ENCODE measurements at places on chromosomes 2 and 18.

DNA sequence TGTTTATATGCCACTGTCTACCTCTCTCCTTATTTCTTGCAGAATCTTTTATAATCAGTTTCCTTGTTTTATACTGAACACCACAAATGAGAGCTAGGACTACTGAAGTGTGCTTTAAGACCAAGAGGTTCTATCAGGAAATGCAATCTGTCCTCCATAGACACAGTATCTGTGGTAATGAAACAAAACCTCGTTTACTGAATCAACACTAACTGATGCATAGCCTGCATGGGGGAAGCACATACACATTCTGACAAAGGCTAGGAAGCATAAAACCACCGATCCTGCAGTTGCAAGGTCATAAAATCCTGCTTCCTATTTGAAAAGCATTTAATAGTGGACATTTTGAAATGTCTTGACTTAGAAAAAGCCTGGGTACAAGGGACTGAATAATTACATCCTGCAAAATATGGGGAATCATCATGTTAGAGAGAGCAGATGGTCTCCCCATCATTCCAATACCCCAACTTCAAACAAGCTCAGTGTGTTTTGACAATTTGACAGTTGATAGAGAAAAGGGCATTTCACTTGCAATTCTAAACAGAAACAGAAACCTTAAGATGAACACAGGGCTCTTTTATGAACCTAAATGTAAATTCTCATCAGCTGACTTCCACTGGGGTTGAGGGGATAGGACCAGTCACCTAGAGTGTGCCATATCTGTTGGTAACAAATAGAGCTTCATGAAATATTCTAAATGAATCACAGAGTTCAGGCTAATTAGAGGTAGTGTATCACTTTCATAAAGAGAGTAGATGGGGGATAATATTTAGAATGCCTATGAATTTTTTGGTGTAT lies 1845.6 kb upstream of the PIK3C3 start:
- DNase-seq = no peak

DNA sequence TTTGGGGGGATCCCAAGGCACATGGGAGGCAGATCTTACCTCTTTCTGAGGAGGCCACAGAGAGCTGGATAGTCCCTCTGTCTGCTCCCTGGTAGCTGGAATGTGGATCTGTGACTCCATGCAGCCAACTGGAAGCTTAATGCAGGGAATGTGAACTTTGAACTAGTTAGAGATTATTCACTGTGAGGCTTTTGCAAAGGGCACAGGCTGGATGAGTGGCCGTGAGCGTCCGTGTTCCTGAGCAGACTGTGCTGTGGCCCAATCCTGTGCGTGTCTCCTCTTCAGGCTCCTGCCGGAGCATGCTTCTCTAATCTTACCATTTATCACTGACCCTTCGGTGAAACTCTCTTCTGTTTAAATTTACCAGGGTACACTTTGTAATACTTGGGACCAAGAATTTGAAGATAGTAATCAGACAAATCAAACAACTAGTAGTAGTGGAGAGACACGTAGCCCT lies 187.6 kb downstream of the PTPRM start:
- DNase-seq = peak; percentile 75

DNA sequence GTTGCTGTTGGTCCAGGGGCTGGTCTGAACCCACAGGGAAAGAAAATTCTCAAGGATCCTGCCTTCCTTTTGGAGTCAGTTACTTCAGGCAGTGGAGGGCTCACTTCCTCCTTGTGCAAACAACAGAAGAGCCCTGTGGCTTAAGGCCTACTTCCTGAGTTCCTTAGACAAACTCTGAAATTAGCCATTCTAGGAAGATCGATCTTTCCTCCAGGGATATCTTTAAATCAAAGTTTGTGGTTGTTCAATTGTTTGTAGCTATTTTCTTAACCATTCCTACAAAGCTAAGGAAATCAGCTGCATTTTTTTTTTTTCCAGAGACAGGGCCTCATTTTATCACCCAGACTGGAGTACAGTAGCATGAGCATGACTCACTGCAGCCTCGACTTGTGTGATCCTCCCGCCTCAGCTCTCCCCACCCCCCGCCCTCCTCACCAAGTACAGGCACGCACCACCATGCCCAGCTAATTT lies 156.0 kb downstream of the TANC1 start:
- DNase-seq = peak; percentile 96

DNA sequence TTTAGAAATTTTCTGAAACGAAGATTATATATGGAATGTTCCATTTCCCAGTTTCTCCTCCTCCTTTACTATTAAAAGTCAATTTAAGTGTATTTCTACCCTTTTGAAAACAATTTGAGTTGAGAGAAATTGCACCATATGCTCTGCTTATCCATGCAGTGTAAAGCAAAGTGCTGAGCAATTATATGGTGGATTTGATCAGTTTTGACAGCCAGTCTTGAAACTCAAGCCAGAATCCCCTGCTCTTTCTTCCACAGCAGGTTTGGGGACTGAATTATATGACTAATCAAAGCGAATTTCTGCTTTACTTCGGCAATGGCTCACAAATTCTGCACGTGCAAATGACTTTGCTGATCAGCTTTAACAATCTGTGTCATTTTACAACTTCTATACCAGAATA lies 1183.6 kb downstream of the LRP1B start:
- no peak for DNase-seq

DNA sequence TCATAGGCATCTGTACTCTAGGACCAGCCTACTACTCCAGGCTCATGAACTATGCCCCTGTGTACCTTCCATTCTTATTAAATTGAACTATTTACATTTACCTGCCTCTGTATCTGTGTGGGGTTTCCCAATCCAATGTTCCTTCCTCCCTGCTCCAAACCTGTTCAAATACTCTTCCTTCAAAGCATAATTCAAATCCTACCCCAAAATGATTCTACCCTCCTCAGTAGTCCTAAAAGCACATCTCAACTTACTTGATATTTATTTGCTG lies 3.8 kb downstream of the MEMO1 start:
- no peak for DNase-seq

- DNase-seq = no peak
These were observed 20.1 kb downstream of the SERPINB12 start for GRCh38 chr18:63562284-63562683.

DNA sequence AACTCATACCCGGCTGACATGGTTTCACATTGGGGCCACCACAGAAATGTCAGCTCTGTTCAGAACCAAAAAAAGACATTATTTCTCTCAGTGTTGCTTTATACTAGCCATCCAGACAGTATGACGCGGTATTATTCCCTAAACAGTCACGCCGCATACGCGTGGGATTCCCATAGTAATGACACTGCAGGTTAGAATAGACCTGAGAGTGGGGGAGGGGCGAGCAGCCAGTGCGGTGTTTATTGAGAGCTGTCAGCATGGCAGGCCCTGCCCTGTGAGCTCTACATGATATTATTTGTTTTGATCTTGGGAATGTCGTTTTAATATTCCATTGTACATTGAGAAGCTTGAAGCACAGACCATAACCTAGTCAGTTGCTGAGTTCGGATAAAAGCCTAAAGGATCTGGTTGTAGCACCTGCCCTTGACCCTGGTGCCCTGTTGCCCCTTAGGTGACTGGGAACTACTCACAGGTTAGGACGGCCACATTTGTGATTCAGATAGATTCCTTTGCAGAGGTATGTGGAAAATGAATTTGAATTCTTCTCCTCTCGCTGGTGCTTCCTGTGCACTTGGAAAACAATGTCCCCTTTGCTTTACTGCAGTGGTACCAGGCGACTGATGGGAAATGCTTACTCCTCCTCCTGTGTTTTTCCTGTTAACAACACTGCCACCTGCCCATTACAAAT lies 150.1 kb downstream of the ARHGAP28 start:
- no peak for DNase-seq

GRCh38 chr18:27447451-27447881 lies 262.4 kb upstream of the CHST9 start:
- no peak for DNase-seq

GRCh38 chr2:46549166-46549844 lies 69.9 kb downstream of the TMEM247 start:
- DNase-seq = no peak

GRCh38 chr2:156466739-156467405 lies 30.7 kb downstream of the GPD2 start:
- peak; percentile 74 for DNase-seq

DNA sequence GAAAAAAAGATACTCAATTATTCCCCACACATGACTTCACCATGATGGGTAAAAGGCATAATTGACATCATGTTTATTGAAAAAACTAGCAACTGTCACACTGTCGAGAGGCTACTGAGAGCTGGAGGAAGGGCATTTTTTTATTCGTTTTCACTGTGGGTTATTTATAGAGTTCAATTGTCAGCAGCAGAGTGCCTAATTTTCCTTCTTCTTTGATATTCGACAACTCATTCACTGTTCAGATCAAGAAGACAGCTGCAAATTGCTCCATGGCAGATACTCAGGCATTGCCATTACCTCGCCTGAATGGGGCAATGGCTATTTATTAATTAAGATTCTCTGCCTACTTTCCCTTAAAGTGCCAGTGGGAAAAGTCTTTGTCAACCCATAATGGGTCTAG lies 197.5 kb upstream of the NRP2 start:
- DNase-seq = no peak

Measured in iris pigment epithelial cell (primary cell).